Breast epithelium (tissue), 4 donors: ENCODE measurements at places on chromosomes 7 and 10. TPM values are rescaled to one million over a fixed set of nuclear protein-coding genes. Genes with fewer than 3 reads are reported as not detected.

DNA sequence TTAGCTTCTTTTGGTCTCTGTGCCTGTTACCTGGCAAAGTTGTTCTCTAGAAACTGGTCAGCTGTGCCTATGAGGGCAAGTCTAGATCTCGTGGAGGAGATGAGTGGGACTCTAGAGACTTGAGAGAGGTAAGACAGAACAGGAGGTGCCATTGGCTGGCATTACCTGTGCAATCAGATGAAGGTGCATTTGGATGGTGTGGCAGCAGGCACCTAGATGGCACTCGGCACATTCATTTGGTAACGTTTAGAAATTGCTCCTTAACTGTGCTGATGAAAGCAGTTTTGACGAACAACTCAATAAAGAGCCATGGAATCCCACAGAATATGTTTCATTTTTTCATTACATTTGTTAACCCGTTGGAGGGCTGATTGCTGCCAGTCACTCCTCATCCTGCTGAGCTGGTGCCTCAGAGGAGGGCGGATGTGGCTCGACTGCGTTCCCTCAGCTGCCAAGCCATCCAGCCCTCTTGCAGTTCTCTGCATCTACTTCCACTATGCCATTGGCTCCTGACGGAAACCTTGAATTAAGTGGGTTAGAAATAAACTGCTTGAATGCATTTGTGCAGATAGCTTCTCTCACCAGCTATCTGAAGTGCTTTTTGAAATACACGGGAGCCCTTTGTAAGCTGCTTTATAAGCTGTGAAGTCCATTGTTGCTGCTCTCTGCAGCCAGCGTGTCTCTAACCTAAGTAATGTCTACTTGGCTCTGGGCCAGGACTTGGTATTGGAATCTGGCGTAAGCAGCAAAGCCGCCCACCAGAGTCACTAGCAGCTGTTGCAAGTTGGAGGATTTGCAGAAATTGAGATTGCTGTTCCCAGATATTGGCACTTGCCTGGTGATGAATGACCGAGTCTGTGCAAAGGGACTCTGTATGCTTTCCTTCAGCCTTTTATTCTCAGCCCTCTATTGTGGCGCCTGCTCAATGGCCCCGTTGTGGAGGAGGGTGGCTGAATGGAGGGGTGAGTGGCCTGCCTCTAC, 87.4 kb downstream of the LRRC4 start:
- no peak for DNase-seq

DNA sequence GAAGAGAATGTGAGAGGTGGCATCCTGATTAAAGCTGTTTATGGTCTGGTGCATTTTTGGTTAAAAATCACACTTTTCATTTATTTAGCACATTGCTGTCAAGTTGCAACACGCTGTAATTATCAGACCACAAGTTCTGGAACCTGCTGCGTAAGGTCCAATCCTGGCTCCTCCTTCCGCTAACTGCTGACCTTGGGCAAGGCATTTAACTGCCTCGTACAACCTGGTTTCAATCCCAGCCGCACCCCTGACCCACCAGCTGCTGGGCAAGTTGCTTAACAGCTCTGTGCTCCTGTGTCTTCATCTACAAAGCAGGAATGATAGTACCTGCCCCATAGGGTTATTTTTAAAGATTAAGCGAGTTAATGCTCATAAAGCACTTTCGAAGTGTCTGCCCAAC, 281.8 kb downstream of the PAXIP1 start:
- no peak for DNase-seq

DNA sequence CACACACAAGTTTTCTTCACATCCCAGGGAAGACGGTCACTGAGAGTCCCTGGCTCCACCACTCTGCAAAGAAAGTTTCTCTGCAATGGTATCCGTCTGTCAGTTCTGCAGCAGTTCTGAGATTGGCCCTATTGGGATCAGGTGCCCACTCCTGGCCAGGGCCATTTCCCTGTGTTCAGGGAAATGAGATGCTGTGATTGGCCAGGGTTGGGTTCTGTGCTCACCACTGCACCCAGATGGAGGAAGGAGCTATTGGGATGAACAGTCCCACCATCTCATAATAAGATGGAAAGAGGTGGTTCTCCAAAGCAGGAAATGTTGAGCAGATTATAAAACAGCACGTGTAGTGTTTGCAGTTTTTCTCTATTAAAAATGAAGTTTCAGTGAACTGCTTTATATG, 13.3 kb upstream of the PIP4K2A start:
- DNase-seq, result no peak

GRCh38 chr7:156589808-156590207, 50.8 kb upstream of the RNF32 start:
- DNase-seq, result no peak

- DNase-seq, result no peak
These were observed 142.9 kb upstream of the ZMIZ1 start for GRCh38 chr10:78925800-78926319.

DNA sequence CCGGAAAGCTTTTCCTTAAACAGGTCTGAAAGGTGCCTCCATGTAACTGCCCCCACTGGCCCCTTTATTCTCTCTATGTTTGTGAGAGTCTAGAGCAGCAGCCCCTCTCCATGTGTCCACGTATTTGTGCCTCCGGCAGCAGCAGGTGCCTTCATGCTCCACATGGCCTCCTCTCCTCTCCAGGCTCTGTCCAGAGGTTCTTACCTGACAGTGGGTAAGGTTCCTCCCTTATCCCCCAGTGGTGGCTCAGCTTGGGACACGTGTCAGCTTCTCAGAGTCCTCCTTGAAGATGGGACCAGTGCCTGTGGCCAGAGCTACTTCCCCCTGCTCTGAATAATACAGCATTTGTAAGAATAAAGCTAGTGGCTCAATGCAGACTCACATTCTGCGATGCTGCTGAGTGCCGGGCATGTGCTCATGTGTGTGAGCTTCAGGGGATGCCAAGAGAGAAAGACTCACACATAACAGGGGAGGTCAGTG, 7.9 kb downstream of the CALML3 start:
- peak; percentile 19 for DNase-seq

DNA sequence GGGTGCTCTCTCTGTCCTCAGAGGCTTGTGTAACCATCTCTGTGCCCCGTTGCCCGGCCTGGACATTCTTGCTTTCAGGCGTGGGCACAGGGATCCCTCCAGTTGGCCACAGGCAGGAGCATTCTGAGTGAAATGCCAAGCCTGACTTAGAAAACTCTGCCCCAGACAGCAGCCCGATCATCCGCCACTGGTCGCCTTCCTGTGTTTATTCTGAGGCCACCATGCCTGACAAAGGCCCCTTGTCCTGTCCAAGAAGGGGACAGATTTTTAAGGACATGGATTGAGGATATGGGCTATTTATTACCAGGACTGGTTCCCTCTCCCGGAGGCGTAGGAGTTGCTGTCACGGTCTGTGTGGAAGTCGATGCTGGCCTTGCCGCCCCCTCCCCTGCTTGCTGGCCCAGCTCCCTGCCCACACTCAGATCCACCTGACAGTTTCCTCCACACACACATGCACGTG, 54.3 kb downstream of the SPOCK2 start:
- no peak for DNase-seq

- DNase-seq, result peak; percentile 24
These were observed 183.5 kb upstream of the INHBA start for GRCh38 chr7:41886262-41886900.

DNA sequence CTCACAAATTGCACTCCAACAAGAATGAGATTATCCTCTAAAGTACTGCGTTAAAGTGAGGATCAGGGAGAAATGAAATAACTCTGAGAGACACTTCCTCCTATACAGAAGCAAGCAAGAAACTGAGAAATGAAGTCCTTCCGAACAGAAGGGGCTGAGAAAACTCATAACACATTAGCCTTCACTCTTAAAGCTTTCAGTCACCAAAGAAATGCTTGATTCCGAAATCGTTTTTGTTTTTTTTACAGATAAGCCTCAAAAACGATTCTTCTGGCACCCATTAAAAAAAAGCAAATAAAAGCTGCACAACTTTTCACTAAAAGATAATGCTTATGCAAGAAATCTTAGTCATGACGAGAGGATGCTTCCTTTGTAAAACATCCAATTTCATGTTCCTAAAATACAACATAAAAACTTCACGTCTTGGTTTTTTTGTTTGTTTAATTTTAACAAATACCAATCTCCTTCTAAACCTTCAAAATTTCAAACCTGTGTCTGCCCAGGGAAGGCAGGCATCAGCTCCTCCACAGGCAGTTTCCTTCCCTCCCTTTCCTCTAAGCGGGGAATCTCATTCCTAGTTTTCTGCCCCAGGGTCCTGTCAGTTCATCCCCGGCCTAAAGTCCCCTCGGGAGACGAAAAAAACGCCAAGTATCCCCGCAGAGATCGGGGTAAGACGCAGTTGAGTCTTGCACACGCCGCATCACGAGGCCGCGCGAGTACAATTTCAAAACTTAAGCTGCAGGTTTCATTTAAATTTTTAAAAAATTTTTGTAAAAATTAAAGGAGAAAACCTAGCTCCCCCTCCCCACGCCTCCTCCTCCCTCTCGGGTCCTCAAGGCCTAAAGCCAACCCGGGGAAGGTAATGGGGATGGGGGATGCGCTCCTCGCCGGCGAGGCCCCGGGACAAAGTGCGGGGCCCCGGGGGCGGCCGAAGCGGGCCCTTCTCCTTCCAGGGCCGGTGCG, 1.1 kb downstream of the BAZ1B start:
- DNase-seq, result no peak

- peak; percentile 45 for DNase-seq
These were observed 345 bp downstream of the COBL start for GRCh38 chr7:51316262-51316665.

PDE6C gene
- total RNA-seq, result not detected

TMUB1 gene
- total RNA-seq, result 35.0 TPM

CHRM2 gene
- not detected for total RNA-seq

ZNF32 gene
- total RNA-seq, result 74.3 TPM
